ENCODE measurements at places on chromosomes 6 and 20.

DNA sequence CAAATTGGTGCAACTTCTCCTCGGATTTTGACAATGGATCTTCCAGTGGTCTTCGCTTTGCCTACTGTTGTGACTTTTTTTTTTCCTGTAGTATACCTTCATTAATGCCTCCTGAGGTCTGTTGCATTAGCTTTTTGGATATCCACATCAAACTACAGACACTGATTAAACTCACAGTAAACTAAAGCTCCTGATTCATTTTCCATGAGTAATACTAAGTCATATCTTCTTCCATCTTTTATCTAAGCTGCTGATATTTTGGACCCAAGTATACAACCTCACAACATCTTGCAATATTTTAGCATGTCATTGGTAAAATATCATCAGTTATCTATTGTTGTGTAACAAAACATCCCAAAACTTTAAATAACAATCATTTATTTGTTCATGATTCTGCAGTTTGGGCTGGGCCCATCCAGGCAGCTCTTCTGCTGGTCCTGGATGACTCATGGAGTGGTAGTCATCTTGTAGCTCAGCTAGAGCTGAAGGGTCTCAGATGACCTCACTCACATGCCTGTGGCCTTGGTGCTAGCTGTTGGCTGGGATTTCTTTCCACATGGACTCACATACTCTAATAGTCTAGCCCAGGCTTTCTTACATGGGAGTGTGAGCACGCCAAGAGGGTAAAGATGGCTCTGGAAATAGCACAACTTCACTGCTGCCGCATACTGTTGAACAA is 78.3 kb upstream of the SRSF6 start:
- no peak for DNase-seq

DNA sequence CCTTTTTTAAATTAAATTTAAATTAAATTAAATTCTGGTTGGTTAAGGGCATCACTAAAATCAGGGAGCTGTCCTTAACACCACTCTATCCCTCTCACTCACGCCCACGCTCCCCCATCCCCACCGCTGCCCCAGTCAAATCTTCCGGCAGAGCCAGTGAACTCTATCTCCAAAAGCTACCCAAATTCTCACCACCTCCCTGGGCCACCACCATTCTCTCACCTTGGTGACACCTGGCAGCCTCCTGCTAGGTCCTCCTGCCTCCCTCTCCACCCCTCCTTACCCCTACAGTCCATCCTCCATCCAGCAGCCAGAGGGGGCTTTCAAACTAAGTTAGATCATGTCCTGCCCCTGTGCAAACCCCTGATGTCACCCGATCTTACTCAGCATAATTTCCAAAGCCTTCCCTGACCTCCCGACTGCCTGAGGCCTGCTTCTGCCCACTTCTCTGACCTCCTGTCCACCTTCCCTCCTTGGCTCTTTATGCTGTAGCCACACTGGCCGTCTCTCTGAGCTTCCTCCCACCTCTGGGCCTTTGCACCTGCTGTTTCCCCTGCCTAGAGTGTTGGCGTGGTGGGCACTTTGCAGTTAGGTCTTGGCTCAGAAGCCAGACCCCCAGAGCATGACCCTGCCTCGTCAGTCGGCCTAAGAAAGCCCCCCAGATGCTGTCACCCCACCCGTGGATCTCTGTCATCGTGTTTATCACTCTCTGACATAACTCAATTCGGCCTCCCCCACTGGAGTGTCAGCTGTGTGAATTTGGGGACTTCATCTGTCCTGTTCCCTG is 24.7 kb downstream of the PTGIS start:
- DNase-seq = no peak

DNA sequence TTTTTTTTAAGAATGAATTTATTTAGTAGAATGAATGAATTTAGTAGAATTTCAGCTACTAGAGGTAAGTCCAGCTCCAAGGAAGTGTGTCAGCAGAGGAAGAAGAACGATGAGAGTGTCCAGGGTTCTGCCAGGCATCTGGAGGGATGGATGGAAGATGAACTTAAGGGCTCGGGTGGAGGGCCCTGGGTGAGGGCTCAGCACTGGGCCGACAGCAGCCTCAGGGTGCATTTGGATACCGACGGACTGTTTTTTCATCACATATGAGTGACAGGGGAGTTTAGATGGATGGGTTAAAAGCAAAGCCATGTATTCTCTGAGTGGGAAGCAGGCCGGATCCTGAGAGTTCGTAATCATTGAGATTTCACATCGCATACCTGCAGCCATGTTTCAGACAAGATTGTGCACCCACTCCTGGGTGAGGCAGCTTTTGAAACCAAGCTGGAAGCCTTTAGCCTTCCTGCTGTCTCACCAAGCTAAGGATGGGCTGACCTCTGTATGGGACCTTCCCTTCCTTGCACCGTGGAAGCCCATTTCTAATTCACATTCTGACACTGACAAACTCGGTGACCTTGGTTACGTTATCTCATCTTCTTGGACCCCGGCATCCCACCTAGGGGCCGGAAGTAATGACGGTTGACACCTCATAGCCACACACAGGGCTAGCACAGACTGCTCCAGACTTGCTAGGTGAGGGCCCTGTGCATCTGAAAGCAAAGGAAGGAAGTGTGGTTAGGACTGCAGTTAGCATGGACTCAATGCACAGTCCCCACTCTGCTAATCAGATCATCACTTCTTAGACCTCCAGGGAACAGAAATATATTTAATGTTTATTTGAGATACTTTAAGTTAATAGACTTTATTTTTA is 228.5 kb downstream of the SLC24A3 start:
- no peak for DNase-seq

DNA sequence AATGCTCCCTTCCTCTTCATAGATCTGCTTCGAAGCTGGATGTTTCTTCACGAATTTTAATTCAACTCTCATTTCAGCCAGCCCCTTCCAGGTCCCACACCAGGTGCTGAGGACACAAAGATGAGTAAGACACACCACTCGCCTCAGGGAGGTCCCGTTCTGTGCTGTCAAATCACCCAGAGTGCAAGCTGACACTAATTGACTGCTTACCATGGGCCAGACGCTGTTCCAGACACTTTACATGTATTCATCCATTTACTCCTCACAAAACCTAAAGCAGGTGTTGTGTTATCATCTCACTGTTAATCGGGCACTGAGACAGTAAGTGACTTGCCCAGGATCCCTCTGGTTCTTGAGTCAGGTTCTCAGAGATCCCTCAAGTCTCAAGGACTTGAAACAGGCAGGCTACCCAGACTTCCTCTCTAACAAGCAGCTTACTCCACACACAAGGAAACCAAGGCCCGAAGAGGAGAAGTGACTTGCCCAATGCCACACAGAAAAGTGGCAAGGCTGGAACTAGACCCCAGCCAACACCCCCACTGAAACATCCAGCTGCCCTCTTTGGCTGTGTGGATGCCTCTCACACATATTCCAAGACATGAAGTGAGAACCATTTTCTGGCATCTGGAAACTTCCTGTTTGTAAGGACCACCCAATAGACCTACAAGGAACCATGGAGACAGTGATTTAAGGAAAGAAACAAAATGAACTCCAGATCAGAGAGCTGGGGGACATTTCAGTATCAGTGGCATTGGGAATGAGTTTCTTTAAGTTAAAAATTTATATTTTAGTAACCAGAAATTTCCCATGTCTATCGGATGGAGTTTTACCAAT is 174.5 kb downstream of the CDC5L start:
- DNase-seq = no peak

- no peak for DNase-seq
These were observed 2.1 kb upstream of the DIDO1 start for GRCh38 chr20:62928246-62928939.

GRCh38 chr6:28719275-28719940 is 193.7 kb downstream of the GPX5 start:
- DNase-seq = no peak

DNA sequence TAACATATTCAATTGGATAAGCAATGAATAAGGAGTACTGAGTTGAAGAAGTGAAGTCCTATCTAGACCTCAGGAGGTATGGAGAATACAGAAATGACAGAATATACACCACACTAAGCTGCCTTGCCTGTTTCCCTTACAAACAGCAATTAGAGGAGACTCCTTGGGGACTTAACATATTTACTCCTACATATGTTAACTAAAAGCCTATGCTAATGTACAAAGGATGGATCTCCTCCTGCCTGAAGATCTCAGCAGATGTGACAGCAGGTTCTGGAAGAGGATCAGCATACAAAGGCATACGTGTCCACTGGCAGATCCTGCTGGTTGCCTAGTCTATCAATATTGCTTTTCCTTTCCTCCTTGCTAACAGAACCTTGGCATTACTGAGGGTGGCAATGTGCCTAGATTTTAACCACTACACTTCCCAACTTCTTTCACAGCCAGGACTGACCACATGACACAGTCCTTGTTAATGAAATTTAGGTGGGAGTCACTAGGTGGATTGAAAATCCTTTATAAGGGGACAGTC is 29.6 kb downstream of the PRKN start:
- DNase-seq = no peak

DNA sequence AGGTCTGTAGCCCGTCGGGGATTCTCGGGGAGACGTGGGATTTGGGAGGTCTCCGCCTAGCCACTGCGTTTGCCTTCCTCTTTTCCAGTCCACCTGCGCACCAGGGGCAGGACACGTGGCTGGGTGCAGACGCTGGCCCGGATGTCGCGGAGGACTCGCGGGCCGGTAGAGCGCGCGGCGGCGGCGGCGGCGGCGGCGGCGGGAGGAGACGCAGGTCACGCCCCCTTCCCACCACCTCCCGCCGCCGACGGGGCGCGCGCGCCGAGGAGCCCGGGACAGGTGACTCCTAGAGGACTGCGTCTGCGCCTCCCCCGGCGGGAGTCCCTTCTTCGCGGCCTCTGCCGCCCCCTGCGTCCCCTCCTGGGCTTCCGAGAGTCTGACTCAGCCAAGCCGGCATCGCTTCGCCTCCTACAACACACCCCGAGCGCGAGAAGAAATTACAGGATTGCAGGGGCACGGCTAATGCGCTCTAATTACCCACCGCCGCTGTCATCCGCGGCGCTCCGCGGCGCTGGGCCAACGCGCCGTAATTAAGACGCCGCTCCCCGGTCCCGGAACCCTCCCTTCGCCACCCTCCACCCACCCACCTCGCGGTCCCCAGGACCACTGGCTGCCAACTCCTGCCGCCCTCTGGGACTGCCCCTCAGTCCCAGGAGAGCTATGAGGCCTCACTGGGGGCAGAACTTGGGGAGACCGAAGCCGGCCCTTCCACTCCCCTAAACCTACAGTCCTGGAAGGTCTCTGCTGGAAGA is 124.5 kb downstream of the MRPL14 start:
- peak; percentile 58 for DNase-seq

- no peak for DNase-seq
These were observed 27.5 kb downstream of the LAMA5 start for GRCh38 chr20:62339647-62340062.

GRCh38 chr20:35150846-35151579 is 3.9 kb upstream of the EDEM2 start:
- no peak for DNase-seq

GRCh38 chr6:33907227-33907626 is 103.4 kb upstream of the MLN start:
- no peak for DNase-seq

GRCh38 chr20:61871913-61872312 is 193.8 kb downstream of the TAF4 start:
- no peak for DNase-seq

DNA sequence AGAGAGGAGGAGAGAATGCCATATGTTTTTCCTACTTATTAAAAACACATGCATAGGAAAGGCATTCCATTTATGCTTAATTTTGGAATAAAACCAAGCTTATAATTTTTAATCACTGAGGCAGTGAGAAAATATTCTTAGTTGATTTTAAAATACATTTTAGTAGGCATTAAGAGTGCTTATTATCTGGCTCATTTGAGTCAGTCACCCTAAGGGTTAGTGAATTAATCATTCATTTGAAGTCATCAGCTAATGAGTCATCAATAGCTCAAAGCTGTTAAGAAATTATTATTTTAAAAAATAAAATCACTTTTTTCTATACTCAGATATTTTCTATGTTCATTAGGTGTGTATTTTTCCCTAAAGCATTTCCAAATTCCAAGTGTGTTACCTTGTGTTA is 81.6 kb downstream of the TMEM200A start:
- no peak for DNase-seq

DNA sequence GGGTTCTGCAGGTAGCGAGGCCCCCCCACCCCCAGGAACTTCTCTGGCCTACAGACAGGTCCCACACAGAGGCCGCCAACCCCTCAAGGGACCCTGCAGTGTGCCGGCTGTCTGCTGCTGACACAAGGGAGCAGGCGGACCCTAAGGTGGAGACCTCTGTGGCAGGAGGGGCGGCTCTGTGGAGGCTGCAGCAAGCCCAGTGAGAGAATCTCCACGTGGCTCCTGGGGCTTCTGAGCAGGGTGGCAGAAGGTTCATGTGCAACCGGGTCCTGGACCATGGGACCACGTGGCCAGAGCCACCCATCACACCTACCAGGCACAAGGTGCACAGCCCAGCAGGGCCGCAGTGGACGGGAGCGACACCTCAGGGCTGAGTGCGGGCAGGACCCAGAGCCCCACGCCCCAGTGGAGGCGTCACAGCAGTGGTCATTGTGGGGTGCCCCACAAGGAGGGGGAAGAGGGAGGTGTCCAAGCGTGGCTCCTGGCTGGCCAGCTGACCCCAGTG is 4.3 kb downstream of the ARFRP1 start:
- DNase-seq = no peak

GRCh38 chr6:18513253-18513798 is 126.2 kb downstream of the RNF144B start:
- no peak for DNase-seq

- no peak for DNase-seq
These were observed 19.7 kb upstream of the SCRT2 start for GRCh38 chr20:695165-695866.

GRCh38 chr6:12804952-12805645 is 88.5 kb downstream of the PHACTR1 start:
- no peak for DNase-seq

Data from stimulated activated CD4-positive, alpha-beta T cell treated with anti-CD3 and anti-CD28 coated beads, Interleukin-12 subunit alpha, Interleukin-12 subunit beta, amount 100 ng/mL, for 4 hours (primary cell).